Fibroblast of upper back skin (primary cell): ENCODE measurements at places on chromosomes 1 and 21.
A peak's percentile ranks its signal among the peaks of the same experiment; 100 is the strongest.

DNA sequence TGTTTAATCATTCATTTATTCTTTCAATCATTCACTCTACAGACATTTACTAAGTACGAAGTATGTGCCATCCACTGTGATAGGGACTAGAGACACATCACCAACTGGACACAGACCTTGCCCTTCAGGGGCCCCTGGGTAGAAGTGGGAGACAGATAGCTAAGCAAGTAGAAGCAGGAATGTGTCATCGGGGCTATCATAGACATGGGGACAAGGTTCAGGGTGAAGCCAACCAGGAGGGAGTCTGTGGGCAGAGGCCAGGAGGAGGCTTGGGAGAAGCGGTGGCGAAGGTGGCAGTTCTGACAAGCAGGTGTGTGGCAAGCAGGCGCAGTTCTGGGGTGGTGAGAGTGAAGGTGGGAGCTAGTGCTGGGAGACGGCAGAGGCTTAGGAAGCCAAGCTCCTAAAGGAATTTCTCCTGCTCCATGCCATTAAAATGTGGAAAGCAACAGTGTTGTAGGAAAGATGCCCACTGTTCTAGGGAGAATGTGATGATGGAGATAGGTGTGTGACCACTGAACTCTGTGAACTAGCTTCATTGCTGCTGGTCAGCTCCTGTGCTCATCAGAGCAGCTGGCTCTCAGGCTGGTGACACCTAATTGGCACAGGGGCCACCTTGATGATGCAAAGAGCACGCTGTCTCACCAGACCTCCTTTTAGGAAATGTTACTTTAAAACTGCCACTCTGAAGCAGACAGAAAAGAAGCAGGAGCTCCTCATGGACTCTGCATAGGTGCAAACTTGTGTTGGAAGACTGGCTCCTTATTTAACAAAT, 79.7 kb upstream of the LPGAT1 start:
- DNase-seq: no peak

- DNase-seq: peak; percentile 75
These were observed 193.3 kb upstream of the SNX7 start for GRCh38 chr1:98468111-98468717.

- DNase-seq: no peak
These were observed 2.9 kb downstream of the KRTAP10-2 start for GRCh38 chr21:44548381-44548780.

DNA sequence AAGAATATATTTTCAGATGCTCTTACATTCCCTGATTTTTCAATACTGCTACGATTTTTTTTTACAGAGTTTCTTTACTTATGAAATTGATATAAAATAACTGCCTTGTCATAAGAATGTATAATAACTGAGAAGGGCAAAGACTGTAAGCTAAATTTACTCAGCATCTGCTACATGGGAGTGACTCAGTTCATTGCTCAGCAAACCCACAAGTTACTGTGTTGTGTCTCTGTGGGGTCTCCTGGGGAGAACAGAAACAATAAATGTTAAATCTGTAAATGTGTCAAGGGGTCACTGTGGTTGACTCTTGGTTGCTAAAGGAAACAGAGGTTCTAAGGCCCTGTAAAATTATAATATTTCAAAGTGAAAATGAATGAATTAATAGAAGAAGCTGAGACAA, 210.3 kb upstream of the CACYBP start:
- DNase-seq: peak; percentile 93

- peak; percentile 14 for DNase-seq
These were observed 36.6 kb downstream of the GJA5 start for GRCh38 chr1:147723691-147724323.

DNA sequence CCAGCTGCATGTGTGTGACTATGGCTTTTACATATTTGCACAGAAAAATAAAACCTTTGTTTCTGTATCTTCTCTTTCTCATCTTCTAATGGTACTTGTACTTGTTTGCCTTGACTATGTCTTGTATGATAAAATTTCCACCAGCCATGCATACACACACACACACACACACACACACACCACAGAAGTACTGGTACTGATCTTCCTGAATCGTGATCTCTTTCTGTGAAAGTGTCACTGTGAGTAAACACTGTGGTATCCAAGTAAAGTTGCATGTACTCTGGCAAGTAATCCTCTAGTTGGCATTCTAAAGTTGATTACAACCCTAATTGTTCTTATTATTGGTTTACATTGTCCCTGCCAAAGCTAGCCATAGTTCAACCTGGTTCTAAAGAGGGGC, 176.7 kb downstream of the CRB1 start:
- peak; percentile 24 for DNase-seq

- no peak for DNase-seq
These were observed 43.1 kb downstream of the KCNC4 start for GRCh38 chr1:110253213-110253612.

DNA sequence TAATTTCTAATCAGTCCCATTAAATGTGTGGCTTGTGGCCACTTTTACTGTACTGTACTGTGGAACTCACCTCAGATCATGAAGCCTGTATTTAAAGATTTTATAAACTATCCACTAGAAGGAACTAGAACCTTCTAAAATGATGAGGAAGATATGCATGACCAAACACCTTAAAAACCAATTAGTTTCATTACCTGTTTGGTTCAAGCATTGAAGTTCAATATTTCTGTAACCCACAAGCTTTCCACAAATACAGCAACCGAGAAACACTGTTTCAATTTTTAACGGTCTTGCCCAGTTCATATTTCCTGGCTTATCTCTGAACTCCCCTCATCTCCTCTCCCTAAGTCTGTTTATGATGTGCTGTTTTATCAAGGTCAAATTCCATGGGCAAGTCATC, 264.3 kb upstream of the PLD5 start:
- DNase-seq: no peak

DNA sequence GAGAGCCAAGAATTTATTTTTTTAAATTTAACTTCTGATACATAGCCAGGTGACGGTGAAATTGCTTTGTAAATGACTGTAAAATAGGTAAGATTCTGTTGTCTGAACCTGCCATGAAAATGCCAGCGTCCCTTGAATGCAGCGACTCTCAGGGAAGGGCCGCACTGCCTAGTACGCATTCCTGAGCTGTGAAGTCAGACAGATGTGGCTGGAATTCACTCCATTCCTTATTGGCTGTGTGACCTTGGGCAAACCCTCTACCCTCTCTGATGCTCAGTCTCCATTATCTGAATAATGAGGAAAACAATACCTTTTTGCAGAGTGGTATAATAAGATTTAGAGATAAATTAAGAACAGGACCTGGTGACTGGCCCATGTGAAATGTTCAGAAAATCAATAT, 167.1 kb upstream of the DAB1 start:
- DNase-seq: no peak

GRCh38 chr1:204453141-204453772, 41.3 kb downstream of the PIK3C2B start:
- DNase-seq: no peak

GRCh38 chr1:33560680-33561079, 88.2 kb downstream of the ZSCAN20 start:
- DNase-seq: peak; percentile 10

GRCh38 chr1:189269011-189269410, 1208.7 kb downstream of the BRINP3 start:
- no peak for DNase-seq

DNA sequence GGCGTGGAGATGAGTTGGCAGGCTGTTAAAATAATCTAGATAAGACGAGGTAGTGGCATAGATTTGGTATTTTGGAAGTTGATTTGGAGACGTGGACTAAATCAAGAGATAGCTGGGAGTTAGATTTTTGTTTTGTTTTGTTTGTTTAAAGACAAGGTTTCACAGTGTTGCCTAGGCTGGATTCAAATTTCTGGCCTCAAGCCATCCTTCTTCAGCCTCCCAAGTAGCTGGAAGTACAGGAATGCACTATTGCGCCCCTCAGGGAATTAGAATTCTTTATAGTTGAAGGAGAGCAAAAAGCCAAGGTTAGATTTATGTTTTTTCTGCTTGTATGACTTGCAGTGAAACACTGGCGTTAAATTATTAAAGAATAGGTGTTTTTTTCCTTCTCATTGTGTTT, 22.3 kb upstream of the SNRPE start:
- DNase-seq: peak; percentile 91

DNA sequence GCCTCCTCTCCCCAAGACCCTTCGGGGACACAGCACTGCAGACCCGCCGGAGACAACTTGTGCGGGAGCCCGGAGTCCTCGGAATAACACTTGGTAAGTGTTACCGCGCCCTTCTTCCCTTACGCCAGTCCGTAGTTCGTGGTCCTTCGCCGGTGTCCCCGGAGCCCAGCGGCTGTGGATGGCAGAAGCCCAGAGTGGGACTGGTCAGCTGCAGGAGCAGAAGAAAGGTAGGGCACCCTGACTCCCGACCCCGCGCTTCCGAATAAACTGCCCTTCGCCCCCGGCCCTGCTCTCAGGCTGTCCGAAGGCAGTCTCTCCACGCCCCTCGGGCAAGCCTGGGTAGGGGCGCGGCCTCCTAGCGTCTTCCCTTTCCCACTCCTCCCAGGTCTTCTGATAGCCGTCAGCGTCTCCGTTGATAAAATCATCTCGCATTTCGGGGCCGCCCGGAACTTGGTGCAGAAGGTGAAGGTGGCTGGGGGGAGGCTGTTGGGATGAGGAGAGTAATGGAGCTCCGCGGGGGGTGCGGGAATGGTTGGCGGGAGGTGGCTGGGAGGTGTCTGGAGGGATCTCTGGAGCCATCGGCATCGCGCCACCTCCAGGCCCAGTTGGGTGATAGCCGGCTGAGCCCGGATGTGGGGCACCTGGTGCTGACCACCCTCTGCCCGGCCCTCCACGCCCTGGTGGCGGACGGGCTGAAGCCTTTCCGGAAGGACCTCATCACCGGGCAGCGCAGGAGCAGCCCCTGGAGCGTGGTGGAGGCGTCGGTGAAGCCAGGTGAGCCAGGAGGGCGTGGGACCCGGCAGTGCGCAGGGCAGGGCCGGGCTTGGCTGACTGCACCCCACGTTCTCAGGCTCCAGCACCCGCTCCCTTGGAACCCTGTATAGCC, 4.3 kb downstream of the RUSC1 start:
- DNase-seq: peak; percentile 41

GRCh38 chr1:91018006-91018405, 3.8 kb downstream of the ZNF644 start:
- no peak for DNase-seq

- no peak for DNase-seq
These were observed 23.9 kb downstream of the PRRC2C start for GRCh38 chr1:171509191-171509590.

GRCh38 chr1:224747578-224747977, 131.5 kb downstream of the CNIH3 start:
- DNase-seq: peak; percentile 47

DNA sequence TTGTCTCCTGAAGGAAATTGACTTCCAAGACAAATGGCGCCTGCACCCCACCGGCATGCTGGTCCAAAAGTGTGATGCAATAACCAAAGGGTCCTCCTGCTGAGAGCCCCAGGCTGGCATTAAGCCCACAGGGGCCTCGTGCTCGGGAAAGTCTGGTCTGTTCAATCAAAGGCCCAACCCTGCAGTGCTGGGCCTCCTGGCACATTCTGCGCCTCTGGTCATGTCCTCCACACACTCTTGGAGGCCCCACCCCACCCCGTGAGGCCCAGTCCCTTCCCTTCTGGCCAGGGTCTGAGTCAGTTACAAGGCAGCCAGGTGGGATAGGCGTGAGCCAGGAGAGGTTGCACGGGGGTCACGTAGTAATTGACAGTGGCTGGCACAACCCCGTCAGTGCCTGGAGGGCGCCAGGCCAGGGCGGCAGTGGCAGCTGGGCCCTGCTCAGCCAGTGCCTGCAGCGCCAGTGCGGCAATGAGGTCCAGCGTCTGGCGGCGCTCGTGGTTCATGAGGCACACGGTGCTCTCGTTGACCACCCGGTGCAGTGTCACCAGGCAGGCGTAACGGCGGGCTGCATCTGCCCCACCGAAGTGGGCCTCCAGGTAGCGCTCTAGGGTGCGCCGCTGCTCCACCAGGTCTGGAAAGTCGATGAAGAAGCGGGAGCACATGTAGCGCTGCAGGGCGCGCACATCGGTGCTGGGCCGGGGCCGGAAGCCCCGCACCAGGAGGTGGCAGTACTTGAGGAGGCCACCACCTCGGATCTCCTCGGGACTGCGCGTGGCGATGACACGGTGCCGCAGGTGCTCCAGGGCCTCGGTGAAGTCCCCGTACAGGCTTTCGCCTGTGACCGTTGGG, 6.8 kb downstream of the TENT5B start:
- DNase-seq: no peak

GRCh38 chr1:157477419-157477818, 74.9 kb downstream of the FCRL5 start:
- no peak for DNase-seq

DNA sequence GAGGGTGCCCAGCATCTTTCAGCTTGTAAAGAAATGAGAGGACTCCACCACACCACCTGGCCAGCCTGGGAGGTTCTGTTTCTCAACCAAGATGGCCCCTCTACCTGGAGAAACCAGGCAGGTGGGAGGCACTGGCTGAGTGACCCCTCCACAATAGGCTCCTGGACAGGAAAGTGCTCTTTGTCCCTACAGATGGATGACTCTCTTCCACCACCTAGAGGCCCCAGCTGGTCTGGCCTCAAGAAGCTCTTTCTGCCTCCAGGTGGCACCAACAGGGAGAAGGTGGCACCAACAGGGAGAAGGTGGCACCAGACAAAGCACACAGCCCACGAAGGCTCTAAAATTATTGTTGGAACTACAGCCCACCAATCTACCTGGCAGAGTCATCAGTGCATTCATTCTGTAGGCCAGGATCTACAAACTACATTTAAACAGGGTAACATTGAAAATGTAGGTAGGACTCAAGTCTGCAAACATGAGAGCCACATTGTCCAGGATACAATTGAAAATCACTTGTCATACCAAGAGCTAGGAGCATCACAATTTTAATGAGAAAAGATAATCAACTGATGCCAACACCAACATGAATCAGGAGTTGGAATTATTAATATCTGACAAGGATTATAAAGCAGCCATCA, 14.4 kb downstream of the TMPRSS3 start:
- DNase-seq: peak; percentile 6

- DNase-seq: no peak
These were observed 81.7 kb downstream of the DDX20 start for GRCh38 chr1:111837393-111837792.

DNA sequence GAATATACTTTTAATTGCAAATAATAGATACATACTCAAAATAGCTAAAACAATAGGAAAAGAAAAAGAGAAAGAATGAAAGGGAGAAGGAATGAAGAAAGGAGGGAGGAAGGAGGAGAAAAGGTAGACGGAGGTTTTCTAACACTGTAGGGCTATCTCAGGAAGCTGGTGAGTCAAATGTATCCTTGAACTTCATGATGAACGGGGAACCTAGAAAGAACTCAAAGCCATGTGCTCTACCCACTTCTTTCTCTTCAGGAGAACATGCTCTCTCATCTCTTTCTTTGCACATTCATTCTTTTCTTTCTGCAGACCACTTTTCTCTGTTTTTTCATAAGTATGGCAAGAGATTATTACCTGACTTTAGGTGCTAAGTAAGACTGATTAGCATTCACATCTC, 37.3 kb upstream of the ZNF644 start:
- no peak for DNase-seq
